ENCODE measurements at places on chromosomes 1 and 21.

DNA sequence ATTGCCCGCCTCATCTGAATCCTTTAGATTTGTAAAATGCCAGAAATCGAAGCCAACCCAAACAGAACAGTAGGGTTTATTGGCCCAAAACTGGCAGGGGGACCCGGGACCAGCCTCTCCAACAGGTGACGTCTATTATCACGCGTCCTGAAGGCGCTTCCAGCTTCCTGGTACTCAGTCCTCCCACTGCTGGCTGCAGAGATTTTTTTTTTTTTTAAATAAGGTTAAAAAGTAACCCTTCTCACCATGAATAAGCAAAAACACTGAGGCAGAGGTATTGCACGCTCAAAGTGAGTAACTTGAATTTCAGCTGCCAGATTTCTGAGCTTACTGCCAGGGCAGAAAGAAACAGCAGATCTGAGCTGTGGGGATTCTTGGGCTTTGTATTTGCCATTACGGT lies 54.4 kb upstream of the GCLM start:
- no peaks in the 10 kb centered on the region for H3K4me1 ChIP-seq
- DNase-seq, result no peak
- no peaks in the 10 kb centered on the region for H3K27me3 ChIP-seq
- no peak overlapping the region for H3K27ac ChIP-seq

DNA sequence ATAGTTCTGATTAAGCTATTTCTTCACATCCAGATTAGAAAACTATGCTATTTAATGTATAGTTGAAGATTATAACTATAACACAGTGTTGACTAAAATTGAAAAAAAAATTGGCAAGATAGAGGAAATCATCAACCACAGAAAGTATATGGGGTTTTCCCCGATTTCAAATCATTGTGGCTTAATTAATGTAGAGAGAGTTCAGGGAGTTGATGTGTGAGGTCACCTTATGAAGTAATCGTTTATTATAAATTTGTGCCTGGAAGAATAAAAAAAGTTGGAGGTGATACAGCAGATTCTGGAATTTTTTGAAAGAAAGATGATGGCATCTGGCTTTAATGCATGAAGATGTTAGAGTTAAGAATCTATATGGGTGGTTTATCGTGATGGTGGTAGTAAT lies 84.3 kb downstream of the PTGS2 start:
- H3K4me3 ChIP-seq, result no peak overlapping the region
- peak; percentile 54 for DNase-seq
- H3K4me1 ChIP-seq, result no peaks in the 10 kb centered on the region
- H3K27ac ChIP-seq, result no peak overlapping the region
- no peaks in the 10 kb centered on the region for H3K36me3 ChIP-seq

GRCh38 chr1:101235216-101235695 lies 1.6 kb upstream of the S1PR1 start:
- no peak for DNase-seq
- H3K27me3 ChIP-seq, result no peaks in the 10 kb centered on the region
- no peaks in the 10 kb centered on the region for H3K36me3 ChIP-seq
- H3K27ac ChIP-seq, result no peak overlapping the region

DNA sequence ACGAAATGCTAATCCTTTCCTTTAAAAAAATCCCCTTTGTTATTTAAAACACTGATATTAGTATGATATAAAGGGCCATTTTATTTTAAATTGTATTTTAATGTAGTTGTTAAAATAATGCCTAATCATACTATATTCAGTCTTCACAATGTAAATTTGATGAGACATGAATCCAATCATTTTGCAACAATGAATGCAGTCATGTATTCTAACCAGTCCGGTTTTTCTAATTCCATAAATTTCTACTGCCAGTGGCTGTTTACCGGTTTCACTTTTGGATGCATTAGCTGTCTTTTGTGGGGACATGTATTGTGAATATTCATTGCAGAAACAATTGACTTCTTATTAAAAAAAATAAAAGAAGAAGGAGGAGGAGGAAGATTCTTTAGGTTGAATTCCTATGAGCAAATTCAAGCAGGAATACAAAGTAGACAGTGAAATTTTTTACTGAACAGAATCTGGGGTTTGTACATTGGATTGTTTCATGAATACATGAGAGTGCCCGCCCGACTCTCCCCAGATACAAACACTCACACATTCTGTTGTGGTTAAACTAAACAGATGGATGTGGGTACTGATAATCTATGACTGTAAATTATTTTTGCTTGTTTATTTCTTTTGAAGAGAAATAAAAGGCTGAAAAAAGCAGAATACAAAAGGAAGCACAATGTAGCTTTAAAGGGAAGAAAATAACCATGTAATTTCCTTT lies 624.8 kb upstream of the PTBP2 start:
- DNase-seq, result no peak
- no peak overlapping the region for H3K27ac ChIP-seq
- no peak overlapping the region for H3K4me3 ChIP-seq
- H3K27me3 ChIP-seq, result no peaks in the 10 kb centered on the region
- no peaks in the 10 kb centered on the region for H3K36me3 ChIP-seq

DNA sequence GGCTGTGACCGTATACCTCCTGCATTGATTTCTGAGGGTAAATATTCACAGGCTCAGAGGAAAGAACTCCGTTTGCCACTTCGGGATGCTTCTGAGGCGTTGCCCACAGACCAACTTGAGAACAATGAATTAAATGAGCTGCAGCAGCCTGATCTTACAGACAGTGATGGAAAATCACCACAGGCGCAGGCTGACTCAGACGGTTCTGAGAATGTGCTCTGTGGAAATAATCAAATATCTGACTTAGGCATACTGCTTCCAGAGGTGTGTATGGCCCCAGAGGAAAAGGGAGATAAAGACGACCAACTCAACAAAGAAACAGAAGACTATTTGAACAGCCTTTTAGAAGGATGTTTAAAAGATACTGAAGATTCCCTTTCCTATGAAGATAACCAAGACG lies 76.7 kb upstream of the SCCPDH start:
- no peaks in the 10 kb centered on the region for H3K4me1 ChIP-seq
- H3K4me3 ChIP-seq, result no peak overlapping the region
- no peak overlapping the region for H3K27ac ChIP-seq
- H3K27me3 ChIP-seq, result no peaks in the 10 kb centered on the region
- H3K36me3 ChIP-seq, result peaks cover 28% of the 10 kb centered on the region
- no peak for DNase-seq

- H3K4me1 ChIP-seq, result no peaks in the 10 kb centered on the region
- H3K27me3 ChIP-seq, result peaks cover 7% of the 10 kb centered on the region
- H3K27ac ChIP-seq, result no peak overlapping the region
- no peaks in the 10 kb centered on the region for H3K36me3 ChIP-seq
- no peak for DNase-seq
Observed at GRCh38 chr21:45570826-45571601, 28.8 kb upstream of the SLC19A1 start.

GRCh38 chr1:119409731-119410130 lies 5.2 kb upstream of the HSD3B2 start:
- H3K4me3 ChIP-seq, result no peak overlapping the region
- no peak for DNase-seq
- H3K4me1 ChIP-seq, result no peaks in the 10 kb centered on the region
- H3K36me3 ChIP-seq, result no peaks in the 10 kb centered on the region

- no peak overlapping the region for H3K27ac ChIP-seq
- no peaks in the 10 kb centered on the region for H3K27me3 ChIP-seq
- H3K36me3 ChIP-seq, result peaks cover 7% of the 10 kb centered on the region
- DNase-seq, result no peak
- no peak overlapping the region for H3K4me3 ChIP-seq
Observed at GRCh38 chr1:42181687-42182086, 17.1 kb upstream of the GUCA2A start.

- peaks cover 46% of the 10 kb centered on the region for H3K4me1 ChIP-seq
- no peak for DNase-seq
- no peak overlapping the region for H3K27ac ChIP-seq
- no peaks in the 10 kb centered on the region for H3K36me3 ChIP-seq
Observed at GRCh38 chr1:207055386-207056001, 2.4 kb downstream of the PFKFB2 start.
